ENCODE measurements at places on chromosomes 16 and 17.

- no peak for DNase-seq
Measured at GRCh38 chr17:48439875-48440505, 10.0 kb upstream of the SKAP1 start.

DNA sequence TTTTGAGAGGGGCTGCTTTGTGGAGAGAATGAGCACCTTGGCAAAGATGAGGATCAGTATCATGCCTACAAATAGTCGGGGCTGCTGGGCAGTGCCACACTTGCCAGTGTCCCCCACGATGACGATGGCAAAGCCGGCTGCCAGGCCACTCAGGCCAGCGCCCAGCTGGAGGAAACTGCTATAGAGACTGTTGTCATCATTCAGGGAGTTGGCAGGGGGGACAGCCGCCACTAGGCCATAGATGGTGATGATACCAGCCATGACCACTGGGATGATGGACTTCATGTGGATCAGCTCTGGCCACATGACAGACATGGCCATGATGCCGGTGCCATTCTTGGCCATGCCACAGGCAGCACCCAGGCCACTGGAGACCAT lies 23.8 kb downstream of the MINK1 start:
- DNase-seq, result no peak

- DNase-seq, result no peak
Measured at GRCh38 chr16:31198207-31198882, 4.2 kb downstream of the PYCARD start.

DNA sequence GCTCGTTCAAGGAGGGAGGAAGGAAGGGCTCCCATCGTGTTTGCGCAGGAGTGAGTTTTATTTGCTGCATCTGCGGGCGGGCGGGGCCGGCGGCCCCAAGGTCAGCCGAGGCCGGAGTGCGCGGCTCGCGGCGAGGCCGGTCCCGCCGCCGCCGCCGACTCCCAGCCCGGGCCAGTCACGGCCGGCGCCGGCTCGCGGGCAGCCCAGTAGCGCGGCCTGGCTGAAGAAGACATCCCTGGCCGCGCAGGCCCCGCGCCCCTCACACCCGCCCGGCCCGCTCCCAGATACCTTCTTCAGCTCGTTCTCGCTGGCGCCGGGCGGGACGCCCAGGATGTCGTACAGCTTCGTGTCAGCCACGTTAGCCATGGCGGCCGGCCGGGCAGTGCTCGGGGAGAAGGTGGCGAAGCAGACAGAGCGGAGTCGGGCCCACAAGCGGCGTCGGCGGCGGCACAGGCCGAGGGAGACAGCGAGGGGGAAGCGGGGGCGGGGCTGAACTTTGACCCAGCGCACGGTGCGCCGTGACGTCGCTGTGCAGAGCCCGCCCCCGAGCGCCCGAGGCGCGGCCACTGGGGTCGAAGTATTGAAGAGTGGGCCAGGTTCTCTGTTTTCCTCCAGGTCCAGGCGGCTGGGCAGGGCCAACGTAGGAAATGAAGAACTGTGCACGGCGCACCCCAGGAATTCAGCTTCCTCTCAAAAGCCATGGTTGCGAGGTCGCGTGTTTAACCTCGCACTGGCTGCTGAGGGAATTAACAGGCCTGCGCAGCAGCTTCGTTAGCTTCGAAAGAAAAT lies at the start of gene DNAJA2:
Gene DNAJA2, minus strand, starts transcription at position 468 of the 789 bp plus-strand sequence. Its CDS starts 102 bp downstream, at position 366.
- DNase-seq, result peak; percentile 47

- DNase-seq, result no peak
Measured at GRCh38 chr17:17568772-17569195, 22.7 kb downstream of the PEMT start.

GRCh38 chr17:9132944-9133610 lies 111.8 kb downstream of the NTN1 start:
- no peak for DNase-seq

DNA sequence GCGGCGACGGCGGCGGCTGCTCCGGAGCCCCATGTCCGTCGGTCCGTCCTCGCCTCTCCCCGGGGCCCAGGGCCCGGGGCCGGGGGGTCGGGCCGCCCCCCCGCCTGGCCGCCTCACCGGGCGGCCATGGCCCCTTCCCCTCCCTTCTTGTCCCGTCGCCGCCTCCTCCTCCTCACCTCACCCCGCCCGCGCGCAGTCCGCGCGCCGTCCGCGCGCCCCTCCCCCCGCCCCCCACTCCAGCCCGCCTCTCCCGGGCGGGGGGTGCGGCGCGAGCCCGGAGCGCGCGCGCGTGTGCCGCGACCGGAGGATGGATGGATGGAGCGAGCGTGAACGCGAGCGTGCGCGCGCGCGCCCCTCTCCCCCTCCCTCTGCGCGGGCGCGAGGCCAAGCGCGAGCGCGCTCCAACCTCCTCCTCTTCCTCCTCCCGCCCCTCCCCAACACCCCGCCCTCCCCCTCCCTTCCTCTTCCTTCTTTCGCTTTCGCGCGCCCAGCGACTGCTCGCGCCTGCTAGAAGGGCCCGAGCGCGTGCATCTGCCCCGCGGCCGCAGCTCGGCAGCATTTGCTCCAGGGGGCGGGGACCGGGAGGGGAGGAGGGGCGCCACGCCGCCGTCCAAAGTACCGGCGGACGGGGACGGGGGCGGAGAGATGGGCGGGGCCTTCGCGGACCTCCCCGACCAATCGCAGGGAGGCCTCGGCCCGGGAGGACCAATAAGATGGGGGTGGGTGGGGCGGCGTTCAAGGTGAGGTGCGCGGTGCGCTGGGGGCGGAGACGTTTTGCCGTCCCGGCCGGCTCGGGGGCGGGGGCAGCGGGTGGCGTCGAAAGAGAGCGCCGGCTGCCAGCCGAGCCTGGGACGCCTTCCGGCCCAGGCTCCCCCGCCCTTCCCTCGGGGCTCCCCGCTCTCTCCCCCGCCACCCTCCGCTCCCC lies at the start of gene ATXN7L3:
Gene ATXN7L3, minus strand, starts transcription at position 332 of the 925 bp plus-strand sequence. CDS start 1,814 bp downstream, outside the sequence.
- DNase-seq, result peak; percentile 99

DNA sequence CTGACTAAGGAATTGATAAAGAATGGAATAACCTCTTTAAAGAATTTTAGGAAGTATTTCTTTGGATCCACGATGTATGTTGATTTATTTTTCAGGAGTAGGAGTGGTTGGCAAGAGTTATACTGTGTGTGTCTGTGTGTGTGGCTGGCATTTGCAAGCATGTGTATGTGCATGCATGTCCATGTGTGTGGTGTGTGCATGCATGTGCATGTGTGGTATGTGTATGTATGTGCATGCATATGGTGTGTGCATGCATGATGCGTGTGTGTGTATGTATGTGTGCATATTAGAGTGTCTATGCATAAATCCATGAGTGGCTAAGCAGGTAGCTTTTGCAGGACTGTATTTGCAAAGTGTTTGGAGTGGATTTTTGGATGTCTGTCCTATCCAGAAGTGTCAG lies 120.8 kb downstream of the HS3ST2 start:
- no peak for DNase-seq

GRCh38 chr17:59328601-59329000 lies 2.9 kb upstream of the YPEL2 start:
- peak; percentile 62 for DNase-seq

- DNase-seq, result no peak
Measured at GRCh38 chr16:84218176-84218823, 21.5 kb downstream of the KCNG4 start.

GRCh38 chr16:77662246-77662645 lies 60.1 kb upstream of the NUDT7 start:
- DNase-seq, result no peak

- no peak for DNase-seq
Measured at GRCh38 chr17:14405189-14405588, 104.3 kb downstream of the HS3ST3B1 start.

GRCh38 chr17:19302791-19303331 lies 59.7 kb downstream of the B9D1 start:
- no peak for DNase-seq

GRCh38 chr17:42720996-42721583 lies 23.8 kb downstream of the EZH1 start:
- no peak for DNase-seq

GRCh38 chr17:62778990-62779681 lies 29.0 kb downstream of the MARCHF10 start:
- no peak for DNase-seq

DNA sequence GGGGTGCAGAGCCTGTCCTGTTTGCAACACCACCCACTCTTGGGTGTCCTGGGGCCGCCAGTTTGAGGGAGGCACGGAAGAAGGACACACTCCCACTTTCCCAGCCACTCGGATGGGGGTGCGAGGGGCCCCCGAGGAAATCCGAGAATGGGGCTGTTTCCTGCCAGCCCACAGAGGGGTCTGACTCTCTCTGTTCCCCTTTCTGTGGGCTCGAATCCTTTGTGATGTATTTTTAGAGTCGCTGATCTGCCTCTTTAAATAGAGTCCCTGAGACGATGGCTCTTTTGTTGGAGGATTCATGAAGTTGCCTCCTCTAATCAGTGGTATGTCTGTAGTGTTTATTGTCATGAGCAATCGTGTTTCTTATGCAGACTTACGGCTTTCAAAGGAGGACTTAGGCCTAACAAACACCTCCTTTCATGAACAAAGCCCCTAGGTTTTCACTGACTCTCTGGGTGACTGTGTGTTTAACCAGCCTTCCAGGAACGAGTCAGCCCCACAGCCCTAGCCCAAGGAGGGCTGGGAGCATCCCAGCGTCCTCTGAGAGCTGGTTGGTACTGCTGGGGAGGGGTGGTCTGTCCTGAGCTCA lies 29.1 kb downstream of the CIBAR2 start:
- DNase-seq, result no peak

DNA sequence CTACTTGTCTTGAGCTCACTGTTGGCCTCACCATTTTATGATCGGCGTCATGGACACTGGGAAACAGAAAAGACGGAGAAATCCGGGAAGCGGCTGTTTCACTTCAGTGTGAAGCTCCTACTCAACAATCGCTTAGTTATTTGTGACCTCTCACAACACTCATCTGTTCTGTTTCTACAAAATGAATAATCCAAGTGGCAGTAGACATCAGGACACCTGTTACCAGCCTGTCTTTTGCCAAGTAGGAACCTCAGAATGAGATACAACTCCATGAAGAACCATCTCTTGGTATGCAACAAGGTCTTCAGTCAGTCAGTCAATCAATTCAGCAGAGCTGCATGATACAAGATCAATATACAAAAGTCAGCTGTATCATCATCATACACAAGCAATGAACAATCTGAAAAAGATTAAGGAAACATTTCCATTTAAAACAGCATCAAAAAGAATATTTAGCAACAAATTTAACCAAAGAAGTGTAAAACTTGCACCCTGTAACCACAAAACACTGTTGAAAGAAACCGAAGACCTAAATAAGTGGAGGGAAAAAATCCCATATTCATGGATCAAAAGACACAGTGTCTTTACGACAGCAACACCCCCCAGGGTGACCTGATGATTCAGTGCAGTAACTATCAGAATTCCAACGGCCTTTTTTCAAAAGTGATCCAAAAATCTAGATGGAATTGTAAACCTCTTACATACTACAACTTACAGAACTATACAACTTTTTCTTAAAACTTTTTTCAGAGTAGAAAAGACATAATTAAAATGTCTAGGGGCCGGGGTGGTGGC lies 63.4 kb downstream of the ANKRD11 start:
- no peak for DNase-seq

GRCh38 chr17:70073310-70073709 lies 1.7 kb upstream of the KCNJ16 start:
- no peak for DNase-seq

DNA sequence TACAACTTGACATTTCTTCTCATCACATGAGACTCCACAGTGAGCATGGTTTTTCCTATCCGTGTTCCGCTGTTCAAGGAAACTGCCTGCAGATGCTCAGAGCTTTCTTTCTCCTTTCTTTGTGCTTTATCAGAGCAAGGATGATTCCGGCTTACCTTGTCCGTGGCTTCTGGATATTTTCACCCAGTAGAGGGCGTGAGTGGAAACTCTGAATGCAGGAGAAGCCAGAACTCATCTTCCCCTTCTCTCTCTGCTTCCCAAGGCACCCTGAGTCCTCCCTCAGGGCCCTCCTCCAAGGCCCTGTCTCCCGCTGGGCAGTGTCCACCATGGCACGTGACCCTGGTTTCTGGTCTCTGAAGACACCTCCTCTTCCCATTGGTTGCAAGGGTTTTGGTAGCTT lies 721.1 kb upstream of the RBFOX1 start:
- no peak for DNase-seq

DNA sequence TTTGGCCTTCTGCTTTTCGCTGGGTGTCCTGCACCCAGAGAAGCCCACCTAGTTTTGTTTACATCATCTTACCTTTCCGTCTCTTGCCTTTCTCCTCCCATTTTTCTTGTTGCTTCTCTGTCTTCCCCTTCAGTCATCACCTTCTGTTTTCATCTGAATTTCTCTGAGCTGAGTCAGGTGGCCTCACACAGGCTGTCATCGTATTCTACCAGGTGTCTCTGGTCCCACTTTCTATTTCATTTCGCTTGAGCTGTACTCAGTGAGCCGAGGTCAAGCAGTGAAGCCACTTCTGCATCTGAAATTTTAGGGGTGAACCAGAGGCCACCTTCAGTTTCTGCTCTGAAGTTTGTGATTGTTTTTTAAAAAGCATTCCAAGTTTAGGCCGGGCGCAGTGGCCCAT lies 9.7 kb downstream of the CRAMP1 start:
- DNase-seq, result no peak

All from ascending aorta (tissue), 2 donors.